ENCODE measurements at places on chromosomes 2 and 18.

DNA sequence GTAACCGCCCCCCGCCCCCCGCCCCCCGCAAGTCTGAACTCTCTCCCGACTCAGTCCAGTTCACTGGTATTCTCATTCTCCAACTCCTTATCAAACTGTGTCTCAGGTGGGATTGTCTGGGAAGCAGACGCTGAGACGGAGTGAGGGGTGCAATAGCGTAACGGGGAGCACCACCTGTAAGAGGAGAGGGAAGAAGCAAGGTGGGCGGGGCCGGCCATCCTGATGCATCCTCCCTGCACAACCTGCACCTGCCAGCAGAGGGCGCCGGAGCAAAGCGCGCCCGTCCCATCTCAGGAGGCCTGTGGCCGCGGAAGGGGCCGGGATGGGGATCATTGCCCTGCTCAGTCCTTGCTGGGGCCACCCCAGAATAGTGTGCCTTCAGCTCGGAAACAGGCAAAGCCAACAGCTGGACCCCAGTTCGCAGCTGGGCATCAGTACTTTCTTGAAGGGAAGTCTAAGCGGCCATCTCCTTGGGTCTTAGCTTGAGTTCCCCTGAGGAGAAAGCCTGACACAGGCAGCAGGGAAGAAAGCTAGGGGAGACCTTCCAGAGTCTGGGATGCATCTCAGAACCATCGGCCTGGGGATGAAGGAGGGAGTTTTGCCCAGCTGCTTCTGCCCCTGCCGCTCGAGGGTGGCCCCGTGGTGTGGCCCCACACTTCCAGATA is 208.0 kb downstream of the TFCP2L1 start:
- DNase-seq, result peak; percentile 77

GRCh38 chr2:145047554-145047953 is 527.6 kb upstream of the ZEB2 start:
- no peak for DNase-seq

DNA sequence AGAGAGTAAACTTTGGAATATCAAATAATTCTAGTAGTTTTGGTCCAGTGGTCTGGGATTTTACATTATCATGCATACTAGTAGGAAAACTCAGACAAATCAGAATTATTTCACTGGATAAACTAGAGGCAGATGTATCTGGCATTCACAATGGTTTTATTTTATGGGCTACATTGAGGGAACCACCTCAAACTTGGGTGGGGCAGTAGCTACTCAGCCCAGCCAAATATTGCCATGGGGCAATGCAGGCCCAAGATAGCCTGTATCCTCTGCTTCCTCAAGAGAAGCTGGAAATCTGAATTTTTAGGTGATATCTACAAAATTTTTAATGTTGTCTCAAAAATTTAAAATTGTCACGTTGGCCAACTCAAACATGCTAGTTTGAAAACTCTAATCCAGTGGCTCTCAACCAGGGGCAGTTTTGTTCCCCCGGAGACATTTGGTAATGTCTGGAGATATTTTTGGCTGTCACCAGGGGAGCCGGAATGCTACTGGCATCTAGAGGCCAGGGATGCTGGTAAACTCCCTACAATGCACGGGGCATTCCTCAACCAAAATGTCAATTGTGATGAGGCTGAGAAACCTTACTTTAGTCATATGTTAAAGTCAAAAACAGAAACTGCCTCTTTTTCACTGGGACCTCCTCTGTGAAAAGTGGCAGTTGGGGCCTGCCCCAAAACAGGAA is 172.8 kb upstream of the SPRED2 start:
- DNase-seq, result no peak

GRCh38 chr2:199458009-199458805 is 468 bp upstream of the SATB2 start:
- peak; percentile 27 for DNase-seq

DNA sequence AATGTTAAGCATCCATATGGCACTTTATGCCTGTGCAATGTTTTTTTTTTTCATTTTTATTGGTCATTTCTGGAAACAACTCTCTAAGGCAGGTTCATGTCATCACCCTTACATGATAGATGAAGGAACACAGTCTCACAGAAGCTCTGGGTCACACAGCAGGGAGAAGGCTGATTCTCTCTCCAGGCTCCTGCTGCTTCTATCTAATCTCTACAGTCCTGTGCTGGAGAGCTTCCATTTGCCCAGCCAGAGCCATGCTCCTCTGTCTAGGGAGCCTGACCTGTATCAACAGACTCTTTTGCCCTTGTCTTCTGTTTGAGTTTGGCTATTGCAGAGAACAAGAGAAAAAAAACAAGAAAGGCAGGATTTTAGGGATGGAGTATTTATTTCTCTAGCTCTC is 584.8 kb downstream of the MBD2 start:
- no peak for DNase-seq

- DNase-seq, result no peak
Observed at GRCh38 chr2:233219848-233220247, 31.6 kb upstream of the ATG16L1 start.

GRCh38 chr2:202762556-202762955 is 109.0 kb downstream of the ICA1L start:
- peak; percentile 39 for DNase-seq

DNA sequence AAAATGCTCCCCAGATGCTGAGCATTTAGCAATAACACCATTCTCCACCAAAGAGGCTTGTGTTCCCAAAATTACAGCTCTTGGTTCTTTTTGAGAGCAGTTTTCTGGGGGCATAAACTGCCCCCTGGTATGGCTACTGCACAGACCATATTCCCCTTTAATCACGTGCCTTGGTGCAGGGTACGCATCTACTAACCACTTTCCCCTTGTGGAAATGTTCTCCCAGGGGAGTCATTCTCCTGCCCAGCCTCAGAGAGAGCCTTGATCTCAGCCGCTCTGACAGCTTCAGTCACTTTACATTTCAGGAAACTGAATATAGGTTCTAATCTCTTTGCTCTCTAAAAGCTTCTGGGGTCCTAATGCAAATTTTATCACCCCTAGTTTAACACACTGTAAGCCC is 44.7 kb upstream of the EML6 start:
- no peak for DNase-seq

DNA sequence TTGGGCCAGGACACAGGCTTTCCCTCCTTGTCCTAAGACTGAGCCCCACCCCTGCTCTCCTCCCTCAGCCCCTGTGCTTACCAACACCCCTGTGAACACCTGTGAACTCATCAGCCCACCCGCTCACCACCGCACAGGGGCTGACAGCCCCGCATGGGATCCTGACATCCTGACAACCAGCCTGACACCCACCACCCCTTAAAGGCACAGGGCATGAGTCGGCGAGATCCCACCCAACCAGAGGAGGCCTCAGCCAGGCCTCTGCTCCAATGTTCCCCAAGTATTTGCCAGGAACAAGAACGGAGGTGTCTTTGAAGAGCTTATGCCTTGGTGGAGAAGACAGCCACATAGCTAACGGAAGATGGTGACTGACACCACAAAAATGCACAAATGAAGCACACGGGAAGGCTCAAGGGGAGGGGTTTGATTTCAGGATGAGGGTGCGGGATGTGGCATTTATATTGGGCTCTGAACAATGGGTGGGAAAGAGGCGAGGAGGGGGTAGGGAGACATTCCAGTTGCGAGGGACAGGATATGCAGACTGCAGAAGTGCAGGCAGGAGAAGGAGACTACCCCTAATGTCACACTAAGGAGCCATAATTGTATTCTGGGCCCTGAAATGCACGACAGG is 11.0 kb downstream of the RAB11FIP5 start:
- no peak for DNase-seq

DNA sequence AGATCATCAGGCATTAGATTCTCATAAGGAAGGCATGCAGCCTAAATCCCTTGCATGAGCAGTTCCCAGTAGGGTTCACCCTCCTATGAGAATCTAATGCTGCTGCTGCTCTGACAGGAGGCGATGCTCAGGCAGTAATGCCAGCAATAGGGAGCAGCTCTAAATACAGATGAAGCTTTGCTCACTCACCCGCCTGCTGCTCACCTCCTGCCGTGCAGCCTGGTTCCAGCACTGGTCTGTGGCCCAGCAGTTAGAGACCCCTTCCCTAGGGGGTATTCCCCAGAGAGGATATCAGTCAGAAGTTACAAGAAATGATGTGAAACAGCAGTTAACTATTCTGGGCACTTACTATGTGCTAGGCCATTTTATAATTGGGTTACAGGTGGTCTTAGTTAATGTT is 226.0 kb downstream of the KCNJ3 start:
- DNase-seq, result no peak

GRCh38 chr2:202632682-202633290 is 2.0 kb upstream of the FAM117B start:
- no peak for DNase-seq

DNA sequence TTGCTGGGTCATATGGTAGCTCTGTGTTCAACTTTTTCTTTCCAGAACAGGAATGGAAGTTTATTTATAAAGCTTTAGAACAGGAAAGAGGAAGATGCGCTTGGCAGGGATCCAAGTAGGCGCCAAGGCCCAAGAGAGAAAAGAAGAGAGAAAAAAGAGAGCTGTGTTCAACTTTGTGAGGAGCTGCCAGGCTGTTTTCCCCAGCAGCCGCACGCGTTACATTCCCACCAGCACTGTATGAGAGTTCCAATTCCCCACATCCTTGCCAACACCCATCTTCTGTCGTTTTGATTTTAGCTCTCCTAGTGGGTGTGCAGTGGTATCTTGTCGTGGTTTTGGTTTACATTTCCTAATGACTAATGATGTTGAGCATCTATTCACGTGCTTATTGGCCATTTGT is 51.4 kb downstream of the KCNF1 start:
- DNase-seq, result no peak

GRCh38 chr18:12410081-12410481 is 2.4 kb downstream of the PRELID3A start:
- DNase-seq, result no peak

DNA sequence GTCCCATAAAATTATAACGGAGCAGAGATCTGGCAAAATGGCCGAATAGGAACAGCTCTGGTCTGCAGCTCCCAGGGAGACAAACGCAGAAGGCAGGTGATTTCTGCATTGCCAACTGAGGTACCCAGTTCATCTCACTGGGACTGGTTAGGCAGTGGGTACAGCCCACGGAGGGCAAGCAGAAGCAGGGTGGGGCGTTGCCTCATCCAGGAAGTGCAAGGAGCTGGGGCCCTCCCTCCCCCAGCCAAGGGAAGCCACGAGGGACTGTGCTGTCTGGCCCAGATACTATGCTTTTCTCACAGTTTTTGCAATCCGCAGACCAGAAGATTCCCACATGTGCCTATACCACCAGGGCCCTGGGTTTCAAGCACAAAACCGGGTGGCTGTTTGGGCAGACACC is 22.8 kb downstream of the ICA1L start:
- DNase-seq, result no peak

DNA sequence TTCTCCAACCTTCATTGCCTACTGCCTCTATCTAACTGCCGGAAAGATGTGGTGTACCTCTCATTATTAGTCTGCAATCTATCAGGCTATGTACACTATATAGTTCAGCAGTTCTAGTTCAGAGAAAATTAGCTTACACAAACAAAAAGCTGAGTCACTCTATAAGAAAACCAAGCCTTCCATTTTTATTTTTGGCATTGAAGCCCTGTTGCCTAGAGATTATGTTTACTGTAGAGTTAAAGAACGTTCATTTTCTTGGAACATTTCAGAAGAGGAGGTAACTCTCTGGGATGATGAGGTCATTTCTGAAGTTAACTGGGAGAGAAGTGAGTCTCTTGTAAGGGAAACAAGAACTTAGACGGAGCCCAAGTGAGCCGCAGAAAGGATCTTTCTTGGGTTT is 133.5 kb downstream of the FAM124B start:
- no peak for DNase-seq

- DNase-seq, result no peak
Observed at GRCh38 chr18:35710581-35710980, 129.0 kb downstream of the GALNT1 start.

DNA sequence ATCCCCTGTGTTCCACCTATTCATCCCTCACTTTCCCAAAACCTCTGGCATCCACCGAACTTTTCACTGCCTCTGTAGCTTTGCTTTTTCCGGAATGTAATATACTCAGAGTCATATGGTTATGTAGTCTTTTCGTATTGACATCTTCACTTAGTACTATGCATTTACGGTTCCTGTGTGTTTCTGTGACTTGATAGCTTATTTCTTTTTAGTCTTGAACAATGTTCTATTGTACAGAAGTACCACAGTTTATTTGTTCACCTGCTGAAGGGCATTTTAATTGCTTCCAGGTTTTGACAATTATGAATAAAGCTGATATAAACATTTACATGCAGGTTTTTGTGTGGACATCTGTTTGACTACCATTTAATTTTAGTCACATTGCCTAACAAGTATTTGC is 154.7 kb upstream of the DOK6 start:
- DNase-seq, result no peak

DNA sequence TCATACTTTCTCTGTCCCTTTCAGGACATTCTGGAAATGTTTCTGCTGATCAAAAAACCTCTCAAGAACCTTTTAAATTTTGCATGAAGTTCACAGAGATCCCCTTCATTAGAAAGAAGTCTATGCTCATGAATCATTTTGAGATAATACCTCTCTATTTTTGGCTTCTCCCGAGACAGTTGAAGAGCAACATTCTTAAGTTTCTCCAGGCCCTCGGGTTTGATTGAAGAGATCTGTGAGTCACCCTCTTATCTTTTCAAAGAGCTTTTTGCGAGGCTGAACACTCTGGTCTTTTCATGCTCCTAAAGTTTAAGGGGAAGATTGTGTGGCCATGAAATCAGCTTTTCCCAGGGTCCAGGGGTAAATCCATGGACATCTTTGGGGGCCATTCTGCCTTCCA is 354.2 kb downstream of the FBXO15 start:
- no peak for DNase-seq

GRCh38 chr2:148237911-148238310 is 217.0 kb downstream of the MBD5 start:
- no peak for DNase-seq

DNA sequence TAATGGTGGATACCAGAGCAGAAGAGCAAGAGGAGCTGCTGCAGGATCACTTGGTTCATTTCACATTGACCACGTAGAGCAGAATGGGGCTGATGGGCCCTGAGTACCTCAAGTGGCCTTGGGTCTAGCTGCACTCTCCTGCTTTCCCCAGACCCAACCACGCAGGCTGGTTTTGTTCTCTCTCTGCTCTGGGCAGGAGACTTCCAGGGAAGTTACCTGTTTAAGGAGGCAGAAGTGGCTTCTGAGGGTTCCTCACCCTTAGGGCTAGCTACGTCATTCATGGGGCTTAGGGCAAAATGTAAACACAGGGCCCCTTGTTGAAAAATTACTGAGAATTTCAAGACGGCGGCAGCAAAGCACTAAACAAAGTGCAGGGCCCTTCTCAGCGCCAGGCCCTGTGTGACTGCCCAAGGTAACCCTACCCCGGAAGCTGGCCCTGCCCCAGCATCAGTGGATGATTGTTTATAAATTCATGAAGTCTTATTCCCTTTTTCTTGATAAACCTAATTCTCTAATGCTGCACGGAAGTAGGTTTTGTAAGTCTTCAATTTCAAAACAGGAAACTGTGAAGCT is 75.9 kb downstream of the TMEM182 start:
- no peak for DNase-seq

- no peak for DNase-seq
Observed at GRCh38 chr18:46220116-46220515, 115.9 kb downstream of the HAUS1 start.

DNA sequence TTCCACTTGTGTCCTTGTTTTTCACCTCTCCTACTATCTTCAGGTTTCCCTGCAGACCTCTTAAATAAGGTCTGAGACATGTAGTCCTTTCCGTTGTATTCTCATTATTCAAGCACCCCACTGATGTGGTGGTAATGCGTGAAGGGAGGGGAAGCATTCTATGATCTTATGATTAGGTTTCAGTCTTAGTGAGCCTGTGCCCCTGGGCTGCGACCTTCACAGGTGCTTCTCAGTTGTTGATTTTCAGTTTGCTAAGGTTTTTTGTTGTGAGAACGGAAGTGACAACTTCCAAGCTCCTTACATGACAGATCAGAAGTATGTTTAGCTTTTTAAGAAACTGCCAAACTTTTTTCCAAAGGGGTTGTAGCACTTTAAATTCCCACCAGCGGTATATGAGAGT is 41.3 kb downstream of the VPS54 start:
- peak; percentile 73 for DNase-seq
